ENCODE measurements at places on chromosomes 3 and 15. TPM values are rescaled to one million over a fixed set of nuclear protein-coding genes. Genes with fewer than 3 reads are reported as not detected.

Gene TPM1
- 118 TPM for total RNA-seq

Gene SEMA3B
- total RNA-seq: 115 TPM

Gene DUOX1
- 10.2 TPM for total RNA-seq

Gene ZNF80
- not detected for total RNA-seq

Gene GABRR3
- not detected for total RNA-seq

Gene NOP10
- total RNA-seq: 143 TPM

Gene IMPG2
- total RNA-seq: 0.31 TPM

Gene WDR49
- 0.39 TPM for total RNA-seq

Gene GOLGA8M
- not detected for total RNA-seq

Gene SV2B
- 2.8 TPM for total RNA-seq

Gene PLIN1
- total RNA-seq: 5.3 TPM

Gene PLAAT1
- 1.0 TPM for total RNA-seq

Gene FANCI
- total RNA-seq: 4.2 TPM

Gene LCMT2
- total RNA-seq: 8.0 TPM

Gene LRRN1
- total RNA-seq: 0.11 TPM
